ENCODE measurements at places on chromosomes 2 and 18.

GRCh38 chr2:168089200-168089599, 158.2 kb downstream of the STK39 start:
- DNase-seq: no peak

DNA sequence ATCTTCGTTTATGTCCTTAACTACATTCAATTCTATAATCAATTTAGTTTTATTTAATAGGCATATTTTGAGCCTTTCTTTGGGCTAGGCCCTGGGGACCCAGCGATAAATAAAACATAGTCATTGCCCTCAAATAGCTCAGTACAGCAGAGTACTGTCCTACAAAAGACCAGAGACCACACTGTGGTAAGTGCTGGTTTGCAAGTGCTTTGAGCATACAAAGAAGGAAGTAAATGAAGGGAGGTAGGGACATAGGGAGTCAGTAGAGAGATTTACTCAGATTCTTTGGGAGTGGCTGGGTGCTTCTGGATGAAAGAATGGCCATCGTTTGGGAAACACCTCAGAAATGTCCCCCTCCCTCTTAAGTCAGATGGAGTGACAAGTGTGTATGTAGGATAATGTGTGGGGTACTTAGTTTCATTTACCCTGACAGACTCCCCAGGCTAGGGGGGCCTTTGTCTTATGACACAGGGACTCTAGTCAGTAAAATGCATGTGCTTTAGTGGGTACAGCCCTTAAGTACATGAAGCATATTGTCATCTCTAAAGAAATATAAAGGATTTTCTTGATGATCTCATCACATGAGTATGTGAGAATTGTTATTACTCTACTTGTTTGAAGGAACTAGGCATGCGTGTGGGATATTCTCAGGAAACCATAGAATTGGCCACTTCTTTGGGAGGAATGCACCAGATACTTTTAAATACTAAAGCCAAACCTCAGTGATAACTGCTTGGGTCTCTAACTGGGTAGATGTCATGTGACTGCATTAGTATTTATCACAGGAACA, 35.1 kb downstream of the MAPRE2 start:
- DNase-seq: no peak

GRCh38 chr2:64052463-64053241, 33.4 kb upstream of the VPS54 start:
- no peak for DNase-seq

DNA sequence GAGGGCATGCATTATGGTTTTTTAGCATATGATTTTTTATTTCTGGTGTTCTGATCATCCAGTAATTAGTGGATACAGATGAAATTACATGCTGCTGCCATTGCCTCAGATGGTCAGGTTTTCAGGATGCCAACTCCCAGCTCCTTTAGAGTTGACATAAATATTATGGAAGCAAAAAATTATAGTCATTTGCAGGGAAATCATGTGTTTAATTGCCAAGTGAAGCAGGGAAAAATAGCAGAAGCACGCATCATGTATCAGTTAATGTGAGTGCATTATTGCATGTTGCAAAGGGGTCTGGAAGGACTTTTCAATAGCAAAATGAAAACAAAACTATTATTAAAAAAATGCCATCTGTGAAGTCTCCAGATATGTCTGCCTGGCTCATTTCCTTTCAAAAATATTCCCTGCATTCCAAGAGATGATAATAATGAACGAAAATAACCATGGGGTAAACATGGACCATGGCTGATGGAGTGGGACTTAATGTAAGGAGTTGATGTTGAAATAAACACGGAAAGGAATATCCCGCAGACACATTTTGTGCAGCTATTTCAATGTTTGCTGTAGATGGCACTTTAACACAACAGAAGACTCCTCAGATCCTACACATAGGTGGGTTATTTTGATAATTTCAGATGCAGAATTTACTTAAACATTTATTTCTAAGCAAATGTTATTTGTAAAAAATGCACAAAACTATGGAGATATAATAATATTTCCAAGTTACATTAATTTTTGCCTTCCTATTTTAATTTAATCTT, 87.7 kb upstream of the DYNAP start:
- no peak for DNase-seq
